ENCODE measurements at places on chromosomes 3 and 15.
A peak's percentile ranks its signal among the peaks of the same experiment; 100 is the strongest.

DNA sequence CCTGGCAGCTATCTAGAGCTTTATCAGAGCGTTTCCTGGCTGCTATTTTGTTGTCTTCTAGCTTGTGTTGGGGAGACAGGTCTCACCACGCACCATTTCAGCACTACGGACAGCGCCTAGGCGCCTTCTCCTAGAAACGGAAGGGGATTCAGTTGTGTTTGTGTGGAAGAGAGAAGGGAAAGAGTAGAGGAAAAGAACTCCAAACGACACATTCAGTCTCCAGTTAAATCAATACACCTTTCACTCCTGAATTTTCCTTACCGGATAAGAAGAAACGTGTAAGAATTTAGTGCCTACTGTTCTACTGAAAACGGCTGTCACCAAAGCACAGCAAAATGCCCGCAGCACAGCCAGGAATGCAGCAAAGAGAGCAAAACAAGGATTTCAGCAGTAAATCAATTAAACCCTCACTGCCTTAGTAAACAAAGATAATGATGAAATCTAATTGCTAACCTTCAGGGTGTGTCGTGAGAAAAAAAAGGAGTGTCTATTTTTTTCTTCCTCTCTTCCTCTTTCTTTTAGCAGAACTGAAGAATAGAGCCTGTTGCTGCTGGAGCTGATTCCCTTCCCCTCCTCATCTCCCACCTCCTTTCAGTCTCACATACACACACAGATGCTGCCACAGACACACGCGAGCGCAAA, 412 bp upstream of the CTXN2 start:
- peak; percentile 59 for DNase-seq

DNA sequence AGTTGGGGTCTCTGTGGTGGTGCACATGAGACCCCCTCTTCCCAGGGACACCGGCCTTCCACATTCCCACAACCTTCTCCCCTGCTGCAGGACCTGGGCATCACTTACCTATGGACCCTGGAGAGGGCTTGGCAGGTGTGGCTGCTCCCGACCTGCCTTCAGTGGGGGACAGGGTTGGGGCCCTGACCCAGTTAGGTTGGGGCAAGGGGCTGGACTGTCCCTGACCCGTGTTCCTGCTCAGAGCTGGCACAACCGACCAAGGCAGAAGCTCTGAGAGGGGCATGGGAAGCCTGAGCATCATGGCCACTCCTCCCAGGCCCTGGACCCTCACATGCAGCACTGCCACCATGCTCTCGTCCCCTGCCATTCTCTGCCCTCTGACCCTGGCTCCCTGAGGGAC, 6.1 kb downstream of the NBEAL2 start:
- DNase-seq, result no peak

- DNase-seq, result no peak
These were observed 43.6 kb downstream of the HMG20A start for GRCh38 chr15:77464129-77464865.

DNA sequence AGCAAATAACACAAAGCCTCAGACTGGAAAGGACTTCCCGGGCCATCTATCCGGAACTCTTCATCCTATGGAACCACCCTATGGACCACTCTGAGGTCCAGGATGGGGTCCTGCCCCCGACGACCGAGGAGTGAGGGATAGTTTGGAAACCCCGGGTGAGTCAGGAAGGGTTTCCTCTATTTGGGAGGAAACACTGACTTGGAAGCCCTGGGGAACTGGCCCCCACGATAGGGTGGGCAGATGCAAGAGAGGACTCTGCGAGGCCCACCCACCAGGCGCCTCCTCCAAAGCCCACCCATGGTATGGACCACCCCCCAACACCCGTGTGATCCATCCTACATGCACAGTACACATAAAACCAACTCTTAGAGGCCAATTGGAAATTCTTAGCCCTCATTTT, 69.4 kb downstream of the CPN2 start:
- no peak for DNase-seq

GRCh38 chr3:139318431-139318816, 25.4 kb upstream of the MRPS22 start:
- DNase-seq, result no peak

- no peak for DNase-seq
These were observed 31.9 kb downstream of the PARP16 start for GRCh38 chr15:65254758-65255157.

DNA sequence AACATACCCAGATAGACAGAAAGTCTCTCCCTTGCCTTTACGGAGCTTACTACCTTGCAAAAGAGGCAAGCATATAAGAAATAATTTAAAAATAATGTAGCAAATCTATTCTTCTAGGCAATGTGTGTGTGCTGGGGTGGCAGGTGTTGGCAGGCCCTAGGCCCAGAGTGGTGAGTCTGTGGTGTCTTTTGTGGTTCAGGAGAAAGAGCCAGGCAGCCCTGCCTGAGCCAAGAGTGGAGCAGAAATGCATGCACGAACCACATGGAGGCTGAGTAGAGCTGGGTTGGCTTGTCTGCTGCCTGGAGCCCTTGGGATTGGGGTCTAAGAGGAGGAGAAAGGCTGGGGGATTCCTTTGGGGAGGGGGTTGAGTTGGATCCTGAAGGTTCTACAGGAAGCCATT, 70.2 kb upstream of the MYZAP start:
- no peak for DNase-seq

GRCh38 chr3:37864904-37865303, 3.2 kb downstream of the CTDSPL start:
- no peak for DNase-seq

DNA sequence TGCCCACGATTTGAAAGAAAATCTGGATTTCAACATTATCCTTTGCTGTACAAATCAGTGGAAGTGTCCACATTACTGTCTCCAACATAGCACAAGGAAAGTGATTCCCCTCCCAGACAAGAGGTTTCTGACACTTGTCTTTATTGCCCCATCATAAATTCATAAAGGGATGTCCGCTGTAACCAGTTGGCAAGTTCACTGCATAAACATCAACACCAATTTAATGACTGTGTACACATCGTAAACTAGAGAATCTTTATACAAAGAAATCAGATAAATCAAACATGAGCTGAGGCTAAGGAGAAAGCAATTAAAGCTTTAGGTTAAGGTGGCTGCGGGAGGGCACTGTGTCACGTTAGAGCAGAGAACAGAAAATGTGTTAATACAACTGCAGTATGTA, 129.8 kb downstream of the MEIS2 start:
- no peak for DNase-seq

DNA sequence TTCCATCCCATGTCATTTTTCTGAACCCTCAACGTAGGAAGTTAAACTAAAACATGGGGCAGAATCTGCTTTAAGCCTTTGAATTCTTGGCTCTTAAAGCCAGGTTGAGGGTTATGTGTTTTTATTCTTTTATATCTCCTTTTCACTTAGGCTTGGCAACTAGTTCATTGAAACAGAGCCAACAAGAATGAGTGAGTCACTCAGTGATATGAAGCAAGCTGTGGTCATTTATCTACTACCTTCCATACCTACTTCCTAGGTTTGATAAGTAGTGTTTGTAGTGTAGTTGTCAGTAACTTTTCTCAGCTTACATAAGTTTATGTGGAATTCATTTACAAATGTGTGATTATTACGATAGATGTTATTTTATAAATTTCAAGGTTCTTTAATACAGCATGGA, 67.4 kb downstream of the SNRPN start:
- peak; percentile 82 for DNase-seq

DNA sequence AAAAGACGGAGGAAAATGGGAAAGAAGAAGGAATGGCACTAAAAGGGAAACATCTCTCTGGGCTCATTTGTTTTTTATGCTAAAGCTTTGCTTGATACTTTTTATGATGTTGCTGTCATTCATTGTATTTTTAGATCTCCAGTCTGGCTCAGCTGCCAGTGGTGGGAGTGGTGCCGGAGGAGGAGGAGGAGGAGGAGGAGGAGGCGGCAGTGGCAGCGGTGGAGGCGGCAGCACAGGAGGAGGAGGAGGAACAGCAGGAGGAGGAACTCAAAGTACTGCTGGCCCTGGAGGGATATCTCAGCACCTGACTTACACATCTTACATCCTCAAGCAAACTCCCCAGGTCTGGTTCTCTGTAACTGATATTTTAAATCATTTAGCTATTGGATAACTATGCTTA, 49.6 kb downstream of the MAP6D1 start:
- no peak for DNase-seq

GRCh38 chr3:24254649-24255048, 240.0 kb downstream of the THRB start:
- DNase-seq, result no peak

DNA sequence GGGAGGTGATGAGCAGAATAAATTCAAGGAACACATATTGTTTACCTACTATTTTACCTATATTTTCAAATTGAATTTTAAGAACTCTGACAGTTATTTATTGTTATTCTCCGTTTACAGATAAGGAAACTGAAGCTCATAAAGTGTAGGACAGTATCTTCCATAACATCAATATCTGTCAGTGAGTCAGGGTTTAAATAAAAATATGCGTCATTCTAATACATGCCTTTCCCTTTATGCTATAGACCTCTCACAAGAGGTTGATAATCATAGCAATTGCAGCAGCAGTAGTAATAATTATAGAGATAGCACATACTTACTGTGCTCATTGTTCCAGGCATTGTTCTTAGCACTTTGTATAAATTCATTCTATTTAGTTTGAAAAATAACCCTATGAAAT, 101.1 kb downstream of the EPHA6 start:
- no peak for DNase-seq

- DNase-seq, result peak; percentile 88
These were observed 179.9 kb upstream of the C2CD4B start for GRCh38 chr15:62344806-62345539.

- DNase-seq, result no peak
These were observed 12.1 kb upstream of the RAD18 start for GRCh38 chr3:8975081-8976020.

- DNase-seq, result no peak
These were observed 14.9 kb downstream of the CBLB start for GRCh38 chr3:105853801-105854432.

DNA sequence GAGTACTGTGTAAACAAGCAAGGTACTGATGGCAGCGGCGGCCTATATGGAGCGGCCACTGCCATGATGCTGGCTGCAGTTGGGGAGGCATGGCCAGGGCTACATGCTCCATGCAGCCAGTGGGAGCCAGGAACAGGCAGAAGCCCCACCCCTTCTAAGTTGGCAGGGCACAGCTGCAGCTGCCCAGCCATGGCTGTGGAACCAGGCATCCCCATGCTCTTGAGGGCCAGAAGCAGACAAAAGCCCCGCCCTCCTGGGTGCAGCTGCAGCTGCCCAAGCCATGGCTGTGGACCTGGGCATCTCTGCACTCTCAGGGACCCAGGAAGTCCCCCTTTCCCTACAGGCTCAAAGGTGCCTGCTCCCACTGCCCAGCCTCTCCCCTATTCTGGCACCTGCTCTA, 150.9 kb downstream of the FMN1 start:
- DNase-seq, result no peak

DNA sequence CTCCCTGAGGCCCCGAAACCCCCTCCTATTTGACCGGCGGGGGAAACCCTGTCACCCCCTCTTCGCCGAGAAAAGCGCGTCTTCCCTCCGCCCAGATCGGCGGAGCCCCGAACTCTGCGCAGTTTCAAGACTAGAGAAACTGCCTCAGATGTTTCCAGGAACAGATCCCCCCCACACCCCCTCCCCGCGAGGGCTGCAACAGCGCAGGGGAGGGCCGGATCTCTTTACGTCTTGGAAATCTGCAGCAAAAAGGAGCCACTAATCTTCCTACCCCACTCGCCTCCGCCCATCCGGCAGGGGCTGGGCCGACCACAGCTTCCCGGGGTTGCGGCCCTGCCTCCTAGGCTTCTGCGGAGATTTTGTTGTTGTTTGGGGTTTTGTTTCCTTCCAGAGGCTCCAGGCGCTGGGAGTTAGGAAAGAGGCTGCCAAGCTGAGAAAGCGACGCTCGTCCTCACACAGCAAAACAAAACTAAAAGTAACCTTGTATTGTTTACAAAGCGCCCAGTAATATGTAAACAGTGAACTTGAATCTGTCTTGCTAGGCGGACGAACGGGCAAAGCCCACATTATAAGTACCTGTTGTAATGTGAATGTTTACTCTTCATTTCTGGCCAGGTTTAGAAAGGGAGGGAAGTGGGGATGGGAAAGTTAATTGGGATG, 2.2 kb downstream of the FOXB1 start:
- DNase-seq, result peak; percentile 35

GRCh38 chr3:43522727-43523362, 99.0 kb downstream of the ANO10 start:
- DNase-seq, result no peak
